ENCODE measurements at places on chromosomes 7 and 10.

DNA sequence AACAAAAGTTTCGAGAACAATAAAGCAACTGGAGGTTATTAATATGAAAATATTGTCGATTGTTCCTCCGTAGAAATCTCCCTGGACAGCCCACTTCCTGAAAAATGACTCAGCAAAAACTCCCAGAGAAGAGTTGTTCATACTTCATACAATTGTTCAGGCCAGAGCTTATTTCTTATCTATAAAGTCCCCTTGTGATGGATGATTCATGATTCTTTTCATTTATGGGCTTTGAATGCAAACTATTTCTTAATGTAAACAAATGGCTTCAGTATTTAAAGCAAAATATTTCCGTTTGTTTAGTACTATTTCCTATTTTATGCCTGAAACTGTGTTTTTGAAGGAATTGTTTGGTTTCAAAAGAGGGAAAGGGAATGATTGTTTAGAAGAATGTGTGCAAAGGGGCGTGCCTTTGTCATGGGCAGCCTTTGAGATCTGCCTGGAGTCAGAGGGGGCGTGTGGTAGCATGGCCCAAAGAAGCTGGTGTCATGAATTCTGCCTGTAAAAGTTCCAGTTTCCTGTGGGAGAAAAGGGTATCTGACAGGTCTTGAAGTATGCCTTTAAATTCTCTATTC is 26.2 kb upstream of the EXOC6 start:
- no peak for DNase-seq

DNA sequence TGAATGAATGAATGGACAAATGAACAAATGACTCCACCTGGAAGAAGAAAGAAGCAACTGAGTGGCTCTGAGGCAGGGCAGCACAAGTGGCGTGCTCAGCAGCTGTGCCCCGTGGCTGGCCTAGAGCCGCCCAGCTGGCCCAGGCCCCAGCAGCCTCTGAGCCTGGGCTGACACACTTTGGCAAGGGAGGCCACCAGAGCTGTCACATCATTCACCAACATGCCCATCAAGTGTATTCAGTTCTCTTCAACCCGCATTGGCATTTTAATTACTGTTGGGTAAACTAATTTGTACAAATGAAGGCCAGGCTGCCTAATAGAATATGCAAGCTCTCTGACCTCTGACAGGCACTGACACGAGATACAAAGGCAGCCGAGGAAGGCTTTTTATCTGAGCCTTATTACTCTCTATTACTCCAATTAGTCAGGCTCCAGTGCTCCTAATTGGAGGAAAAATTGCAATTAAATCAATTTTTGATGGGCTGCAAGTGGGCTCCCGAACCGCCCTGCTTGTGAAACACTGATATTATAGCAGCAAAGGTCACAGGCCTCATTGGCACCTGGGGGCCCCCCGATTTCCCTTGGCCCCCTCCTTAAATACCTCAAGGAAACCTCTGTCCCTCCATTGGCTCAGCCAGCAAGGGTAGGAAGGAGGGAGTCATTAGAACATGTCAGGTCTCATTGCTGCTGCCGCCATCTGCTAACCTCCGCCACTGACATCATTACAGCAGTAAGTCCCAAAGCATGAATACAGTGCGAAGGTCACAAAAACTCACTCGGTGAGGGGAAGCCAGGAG is 41.9 kb downstream of the DPCD start:
- DNase-seq = no peak

- DNase-seq = no peak
Observed at GRCh38 chr10:62939698-62940097, 123.5 kb upstream of the EGR2 start.

DNA sequence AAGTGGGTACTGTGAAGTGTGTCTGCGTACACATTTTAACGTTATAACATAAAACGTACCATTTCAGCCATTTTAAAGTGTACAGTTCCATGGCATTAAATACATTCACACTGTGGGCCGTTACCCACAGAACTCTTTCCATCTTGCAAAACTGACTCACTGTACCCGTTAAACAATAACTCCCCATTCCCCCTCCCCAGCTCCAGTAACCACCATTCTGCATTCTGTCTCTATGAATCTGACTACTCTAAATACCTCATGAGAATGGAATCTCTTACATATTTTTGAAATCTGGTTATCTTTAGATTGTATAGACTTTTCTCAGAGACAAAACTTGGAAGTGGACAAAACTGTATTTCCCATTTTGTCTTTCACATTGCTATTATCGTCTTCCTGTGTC is 9.3 kb downstream of the ARL3 start:
- DNase-seq = no peak

GRCh38 chr7:130009848-130010688 is 41.1 kb downstream of the ZC3HC1 start:
- peak; percentile 51 for DNase-seq

DNA sequence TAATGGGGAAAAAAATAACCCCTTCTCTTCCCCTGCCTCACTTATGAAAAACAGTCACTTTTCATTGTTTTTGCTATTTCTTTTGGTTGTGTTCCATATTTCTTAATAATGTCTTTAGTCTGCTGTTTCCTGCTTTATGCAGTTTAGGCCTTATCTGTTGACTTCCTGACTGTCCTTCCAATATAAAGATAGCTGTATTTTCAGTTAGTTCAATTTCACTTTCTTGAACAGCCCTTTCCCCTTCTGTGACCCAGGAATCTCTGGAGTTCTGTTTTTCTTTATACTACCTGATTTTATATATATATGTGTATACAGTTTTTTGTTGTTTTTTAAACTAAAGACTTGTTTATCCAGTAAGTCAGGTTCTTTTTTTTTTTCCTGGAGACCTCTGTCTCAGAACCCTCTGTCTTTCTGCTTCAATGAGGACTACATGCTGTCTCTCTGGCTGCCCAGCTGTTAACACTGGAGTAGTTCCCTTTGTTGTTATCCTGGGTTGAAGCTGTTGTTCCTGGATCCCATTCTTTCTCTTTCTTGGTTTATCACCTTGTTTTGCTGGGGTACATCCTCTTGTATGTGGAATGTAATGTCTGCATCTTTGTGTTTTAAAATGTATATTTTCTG is 87.2 kb downstream of the GSDME start:
- no peak for DNase-seq

DNA sequence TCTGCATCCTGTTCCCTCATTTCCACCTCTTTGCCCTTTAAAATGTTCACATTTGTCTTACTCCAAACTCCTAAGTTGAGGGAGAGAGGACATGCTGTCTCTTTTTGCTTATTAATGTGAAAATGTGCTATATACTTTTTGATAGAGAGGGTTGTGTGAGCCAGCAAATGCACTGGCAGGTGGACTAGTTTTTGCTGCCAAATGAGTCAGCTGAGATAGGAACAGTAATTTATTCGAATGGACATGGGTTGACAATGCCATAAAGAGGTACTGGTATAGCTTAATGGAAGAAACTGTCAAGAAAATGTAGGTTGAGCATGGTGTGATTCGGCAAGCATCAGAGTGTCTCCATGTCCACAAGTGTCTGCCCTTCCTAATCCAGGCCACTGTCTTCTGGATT is 9.2 kb upstream of the TRUB1 start:
- DNase-seq = no peak

DNA sequence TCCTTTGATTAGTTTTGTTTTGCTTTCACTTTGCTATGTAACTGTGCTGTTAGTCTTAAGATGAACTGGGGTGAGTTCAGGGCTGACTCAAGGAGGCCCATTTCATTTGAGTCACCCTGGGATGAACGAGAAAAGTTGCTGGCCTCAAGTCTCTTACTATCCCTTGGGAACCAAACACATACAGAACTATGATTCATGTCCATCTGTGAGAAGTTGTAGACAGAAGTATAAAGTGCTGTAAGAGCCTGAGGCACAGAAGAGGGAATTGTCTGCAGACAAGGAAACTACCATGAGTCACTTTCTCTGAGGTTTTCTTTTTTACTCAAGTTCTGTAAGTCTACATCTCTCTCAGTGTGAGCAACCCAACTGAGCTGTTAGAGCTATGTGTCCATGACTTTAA is 179.8 kb upstream of the CSTF2T start:
- peak; percentile 8 for DNase-seq

DNA sequence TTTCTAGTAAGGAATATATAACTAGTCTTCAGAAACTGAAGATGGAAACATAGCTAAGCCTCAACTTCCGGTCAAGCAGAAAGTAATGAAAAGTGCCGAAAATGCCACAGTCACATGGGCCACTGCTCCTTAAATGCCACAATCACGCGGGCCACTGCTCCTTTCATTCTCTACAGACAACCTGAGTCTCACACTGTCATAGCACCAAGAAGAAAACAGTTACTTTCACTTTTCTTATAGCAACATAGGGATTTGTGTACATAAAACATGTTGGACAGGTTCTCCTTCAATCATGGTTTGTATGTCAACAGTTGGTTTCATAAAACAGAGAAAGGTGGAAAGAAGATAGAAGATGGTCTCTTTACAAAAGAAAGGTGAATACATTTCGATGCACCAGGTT is 48.6 kb upstream of the NOBOX start:
- DNase-seq = no peak

DNA sequence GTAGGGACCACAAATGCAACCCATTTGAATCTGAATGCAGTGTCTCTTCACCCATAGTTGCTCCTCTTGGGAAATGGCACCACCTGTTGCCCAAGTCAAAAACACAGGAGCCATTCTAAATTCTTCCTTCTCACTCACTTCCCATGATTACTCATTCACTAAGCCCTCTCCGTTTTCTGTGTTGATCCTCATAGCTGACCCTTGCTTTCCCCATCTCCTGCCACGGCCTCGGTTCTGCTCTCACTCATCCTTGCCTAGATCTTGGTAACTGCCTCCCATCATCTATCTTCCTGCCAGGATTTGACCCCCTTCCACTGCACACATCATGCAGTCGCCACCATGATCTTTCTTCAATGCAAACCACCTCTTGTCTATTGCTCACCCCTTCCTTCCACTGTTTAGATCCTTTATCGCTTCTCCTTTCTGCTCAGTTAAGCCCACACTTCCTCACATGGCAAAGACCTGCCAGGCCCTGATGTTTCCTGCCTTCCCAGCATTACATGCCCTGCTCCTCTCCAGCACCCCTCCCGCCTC is 19.0 kb upstream of the CPN1 start:
- DNase-seq = no peak

DNA sequence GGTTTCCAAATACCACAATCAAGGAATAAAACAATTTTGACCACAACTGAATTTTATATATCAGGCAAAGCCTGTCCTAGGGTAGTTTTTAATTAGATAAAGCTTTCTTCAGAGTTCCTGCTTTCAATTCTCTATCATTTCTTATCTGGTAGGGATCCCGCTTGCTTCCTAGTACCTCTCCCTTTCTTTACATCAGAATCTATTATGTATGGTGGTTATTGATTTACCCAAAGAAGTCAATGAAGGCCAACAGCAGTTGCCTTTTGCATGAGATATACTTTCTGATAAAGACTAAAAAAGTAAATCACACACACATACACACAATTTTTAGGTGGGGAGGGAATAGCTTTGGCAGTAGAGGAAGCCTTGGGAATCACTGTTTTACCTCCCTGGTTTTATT is 70.7 kb downstream of the HDAC9 start:
- no peak for DNase-seq

- peak; percentile 41 for DNase-seq
Observed at GRCh38 chr7:85750454-85750949, 563.6 kb upstream of the SEMA3D start.

DNA sequence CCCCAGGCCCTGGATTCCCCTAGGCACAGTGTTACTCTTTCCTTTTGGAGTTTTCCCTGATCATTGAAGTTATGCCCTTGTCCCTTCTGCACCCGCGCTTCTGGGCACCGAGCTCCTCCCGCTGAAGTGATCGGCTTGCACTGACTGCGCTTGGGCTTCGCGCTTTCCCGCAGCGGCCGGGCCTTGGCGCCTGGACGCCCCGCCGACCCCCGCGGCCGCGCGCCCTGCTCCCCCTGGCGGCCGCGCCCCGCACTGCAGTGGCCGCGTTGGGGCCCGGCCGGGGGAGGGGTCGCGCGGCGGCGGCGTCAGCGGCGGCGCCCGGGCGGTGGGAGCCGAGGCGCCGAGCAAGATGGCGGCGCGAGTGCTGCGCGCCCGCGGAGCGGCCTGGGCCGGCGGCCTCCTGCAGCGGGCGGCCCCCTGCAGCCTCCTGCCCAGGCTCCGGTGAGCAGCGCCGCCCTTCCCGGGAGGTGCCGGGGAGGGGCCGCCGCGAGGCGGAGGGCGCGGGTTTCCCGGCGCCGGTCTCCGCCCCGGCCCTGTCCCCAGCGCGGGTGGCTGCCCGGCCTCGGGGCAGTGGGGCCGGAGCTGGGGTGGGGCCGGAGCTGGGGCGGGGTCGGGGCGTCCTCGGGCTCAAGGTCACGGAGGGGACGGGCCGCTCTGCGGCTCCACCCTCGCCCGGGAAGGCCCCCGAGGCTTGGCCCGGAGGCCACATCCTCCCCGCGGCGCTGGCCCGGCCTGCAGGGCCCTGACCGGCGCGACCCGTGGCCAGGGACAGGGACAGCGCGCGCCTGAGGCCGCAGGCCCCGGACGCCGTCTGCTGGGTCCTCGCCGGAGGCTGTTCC is at the start of gene NIPSNAP2:
Gene NIPSNAP2, plus strand, starts transcription at position 325 of the 839 bp plus-strand sequence. Its CDS starts 25 bp downstream, at position 350.
- DNase-seq = peak; percentile 25
